ENCODE measurements at places on chromosomes 1 and 21.

- DNase-seq, result no peak
Measured at GRCh38 chr1:37513795-37514349, 694 bp downstream of the MEAF6 start.

GRCh38 chr1:47890779-47891178, 106.4 kb downstream of the TRABD2B start:
- DNase-seq, result no peak

GRCh38 chr1:165376041-165376810, 19.7 kb upstream of the LMX1A start:
- peak; percentile 89 for DNase-seq

DNA sequence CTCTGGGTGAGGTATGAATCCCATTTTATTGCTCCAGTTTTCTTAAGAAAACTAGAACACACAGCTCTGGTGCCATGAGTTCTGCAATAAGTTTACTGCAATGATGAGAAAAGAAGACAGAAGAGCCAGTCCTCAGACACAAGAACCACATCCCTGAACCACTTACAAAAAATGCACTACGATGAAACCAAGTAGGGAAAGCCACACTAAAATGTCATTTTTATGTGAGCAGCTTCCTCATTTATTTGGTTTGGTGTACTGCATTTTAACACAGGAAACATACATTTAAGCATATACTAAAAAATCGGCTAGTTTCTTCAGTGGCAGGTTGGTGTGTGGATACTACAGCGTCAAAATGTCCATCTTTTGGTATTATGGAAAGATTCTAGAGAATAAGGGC, 95.9 kb downstream of the PTPN14 start:
- DNase-seq, result no peak

- no peak for DNase-seq
Measured at GRCh38 chr1:164958982-164959768, 397.3 kb downstream of the LMX1A start.

DNA sequence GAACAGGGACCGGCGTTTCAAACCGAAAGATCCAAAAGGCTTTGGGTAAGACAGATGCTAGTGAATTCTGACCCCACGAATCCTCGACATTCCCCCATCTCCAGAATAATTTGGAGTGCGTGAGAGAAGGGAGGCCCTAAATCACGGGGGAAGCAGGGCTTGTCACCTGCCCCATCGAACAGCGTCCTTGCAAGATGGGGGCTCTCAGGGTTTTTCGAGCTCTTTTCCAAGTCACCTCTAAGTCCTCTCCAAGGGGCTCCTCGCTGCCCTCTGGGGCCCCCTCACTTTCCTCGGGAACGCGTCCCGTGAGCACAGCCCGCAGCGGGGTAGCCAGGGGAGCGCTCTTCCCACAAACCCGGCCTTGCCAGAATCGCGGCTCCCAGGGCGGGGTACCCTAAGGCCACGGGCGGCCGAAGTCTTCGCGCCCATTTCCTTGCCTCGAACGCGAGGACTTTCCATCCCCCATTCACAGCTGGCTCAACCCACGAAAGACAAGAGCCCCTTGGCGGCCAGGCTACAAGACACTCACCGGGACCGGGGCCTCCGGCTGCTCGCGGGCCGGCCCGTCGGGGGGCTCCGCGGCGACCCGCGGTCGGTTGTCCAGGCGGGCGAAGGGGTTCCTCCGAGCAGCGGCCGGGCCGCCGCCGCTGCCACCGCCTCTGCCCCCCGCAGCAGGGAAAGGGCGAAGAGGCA, 546 bp downstream of the DONSON start:
- DNase-seq, result peak; percentile 41

DNA sequence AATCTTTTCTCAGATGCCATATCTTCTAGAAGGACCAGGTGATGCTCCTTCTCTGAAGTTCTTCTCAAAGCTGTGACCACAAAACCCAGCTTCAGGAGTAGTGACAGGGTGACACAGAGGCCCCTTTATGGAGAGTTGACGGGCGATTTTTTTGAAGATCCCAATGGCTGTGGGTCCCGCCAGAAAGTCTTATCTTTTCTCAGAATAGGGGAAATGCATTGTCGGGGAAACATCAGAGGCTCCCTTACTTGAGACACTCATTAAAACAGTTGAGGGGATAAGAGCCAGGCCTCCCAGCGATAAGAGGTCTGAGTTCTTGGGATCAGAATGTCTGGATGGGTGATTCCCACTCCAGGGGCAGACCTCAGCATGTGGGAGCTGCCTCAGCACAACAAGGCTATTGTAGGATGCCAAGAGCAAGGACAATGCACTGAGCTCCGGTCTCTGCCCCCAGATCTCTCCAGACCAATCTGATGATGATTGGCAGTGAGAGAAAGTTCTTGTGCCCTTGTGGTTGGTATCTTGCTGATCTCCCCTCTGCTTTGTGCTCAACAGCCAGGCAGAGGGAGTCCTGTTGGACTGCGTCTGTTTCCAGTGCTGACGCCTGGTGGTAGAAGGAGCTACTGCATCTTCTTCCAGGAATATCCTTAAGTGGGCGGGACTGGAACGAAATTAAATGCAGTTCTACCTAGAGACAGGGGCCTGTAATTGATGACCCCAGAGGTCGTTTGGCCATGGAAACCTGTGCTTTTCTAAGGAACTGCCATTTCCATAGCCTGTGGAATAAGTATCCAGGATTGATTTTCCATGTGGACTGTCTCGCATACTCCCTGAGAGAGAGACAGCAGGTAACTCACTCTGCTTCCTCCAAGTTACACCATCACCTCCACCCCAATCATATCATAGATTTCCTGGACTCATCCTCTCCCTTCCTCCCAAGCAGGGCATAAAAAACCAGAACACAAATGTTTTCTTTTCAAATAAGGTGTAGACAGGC, 6.8 kb upstream of the ACKR1 start:
- peak; percentile 84 for DNase-seq

DNA sequence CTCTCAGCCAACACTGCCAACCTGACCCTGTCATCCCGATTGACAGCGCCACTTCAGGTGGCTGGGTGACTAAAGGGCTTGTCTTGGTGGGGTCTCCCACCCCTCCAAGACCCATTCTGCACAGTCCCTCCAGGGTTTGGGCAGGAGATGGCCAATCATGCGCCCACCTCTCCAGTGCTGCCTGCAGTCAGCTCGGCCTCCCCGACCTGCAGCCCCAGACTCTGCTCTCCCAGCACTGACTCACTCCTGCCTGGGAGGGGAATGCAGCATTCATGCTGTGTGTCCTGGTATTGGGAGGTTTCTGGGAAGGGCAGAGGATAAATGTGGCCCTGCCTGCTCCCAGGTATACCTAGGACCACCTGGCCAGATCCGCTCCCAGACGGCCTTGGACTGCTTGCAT, 9.7 kb downstream of the TMEM81 start:
- no peak for DNase-seq

DNA sequence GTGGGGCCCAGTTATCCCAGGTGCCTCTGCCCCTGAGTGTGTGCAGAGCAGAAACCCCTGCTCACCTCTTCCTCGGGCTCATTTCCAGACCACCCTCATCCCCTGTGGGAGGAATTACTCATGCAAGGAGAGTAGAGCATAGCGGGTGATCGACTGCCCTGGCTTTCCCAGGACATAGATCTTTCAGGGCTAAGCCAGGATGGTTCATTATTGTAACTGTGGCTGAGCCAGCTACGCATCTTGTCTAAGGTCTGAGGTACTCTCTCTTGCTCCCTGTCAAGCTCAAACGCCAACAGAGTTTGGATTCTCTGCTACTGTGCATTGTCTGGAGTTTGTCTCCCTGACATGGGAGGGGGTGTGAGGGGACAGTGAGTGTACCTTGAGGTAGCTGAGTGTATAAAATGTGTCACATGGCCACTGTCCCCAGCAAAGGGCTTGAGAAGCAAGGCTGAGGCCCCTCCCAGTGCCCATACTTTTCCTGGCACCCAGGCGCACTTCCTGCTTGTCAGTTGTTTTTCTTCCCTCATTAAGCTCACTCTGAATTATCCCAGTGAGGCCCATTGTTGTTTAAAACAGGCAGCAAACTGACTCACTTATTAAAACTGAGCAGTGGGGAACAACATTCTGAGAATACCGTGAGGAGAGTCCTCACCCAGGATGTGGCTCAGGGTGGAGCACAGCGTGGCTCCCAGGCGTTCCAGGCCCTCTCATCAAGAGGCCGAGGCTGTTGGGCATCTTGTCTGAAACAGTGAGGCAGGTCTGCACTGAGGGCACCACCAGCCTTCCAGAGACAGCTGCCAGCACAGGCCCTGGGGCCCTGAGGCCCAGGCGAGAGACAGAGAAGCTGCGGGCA, 92.9 kb downstream of the LAMC2 start:
- DNase-seq, result peak; percentile 96

GRCh38 chr1:201190624-201191051, at the start of gene IGFN1:
Gene IGFN1, plus strand, starts transcription at chr1:201190824. Its CDS starts 2,470 bp downstream, at chr1:201193294.
- no peak for DNase-seq

DNA sequence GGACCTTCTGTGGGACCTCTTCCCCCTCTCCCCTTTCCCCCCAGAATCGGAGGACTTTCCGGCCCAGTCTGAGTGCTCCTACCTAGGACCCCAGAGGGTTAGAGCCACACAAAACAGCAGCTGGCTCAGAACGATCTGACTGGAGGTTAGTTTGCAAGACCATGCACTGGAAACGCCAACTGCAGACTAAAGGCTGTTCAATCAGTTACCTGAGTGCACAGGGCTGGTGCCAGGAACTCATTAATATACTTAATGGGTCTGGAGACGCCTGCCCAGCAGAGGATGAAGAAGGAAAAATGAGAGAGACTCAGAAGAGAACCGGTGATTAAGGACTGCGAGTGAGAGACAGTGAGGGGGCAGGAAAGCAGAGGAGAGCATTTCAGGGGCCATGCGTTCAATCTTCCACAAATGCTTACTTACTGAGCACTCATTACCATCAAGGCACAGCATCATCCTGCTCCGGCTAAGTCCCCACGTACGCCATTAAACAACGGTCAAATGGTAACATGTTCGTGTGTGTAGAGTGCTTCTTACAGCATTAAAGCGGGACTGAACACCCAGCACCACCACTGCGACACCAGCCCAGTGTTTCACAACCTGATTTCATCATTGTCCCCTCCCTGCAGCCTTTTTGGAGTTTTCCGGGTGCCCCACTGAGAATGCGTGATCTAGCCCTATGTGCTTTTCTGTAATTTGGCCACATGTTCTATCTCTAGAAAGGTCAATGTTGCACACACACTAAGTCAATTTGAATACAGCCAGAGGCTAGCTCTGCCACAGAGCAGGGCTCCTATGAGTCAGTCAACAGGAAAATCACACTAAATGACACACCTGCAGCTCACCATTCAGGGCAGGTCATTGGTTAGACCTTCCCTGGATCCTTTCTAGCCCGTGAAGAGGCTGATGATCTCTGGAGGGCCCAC, 7.6 kb downstream of the ENO1 start:
- DNase-seq, result no peak

- no peak for DNase-seq
Measured at GRCh38 chr1:36884029-36884701, 150.2 kb downstream of the GRIK3 start.

DNA sequence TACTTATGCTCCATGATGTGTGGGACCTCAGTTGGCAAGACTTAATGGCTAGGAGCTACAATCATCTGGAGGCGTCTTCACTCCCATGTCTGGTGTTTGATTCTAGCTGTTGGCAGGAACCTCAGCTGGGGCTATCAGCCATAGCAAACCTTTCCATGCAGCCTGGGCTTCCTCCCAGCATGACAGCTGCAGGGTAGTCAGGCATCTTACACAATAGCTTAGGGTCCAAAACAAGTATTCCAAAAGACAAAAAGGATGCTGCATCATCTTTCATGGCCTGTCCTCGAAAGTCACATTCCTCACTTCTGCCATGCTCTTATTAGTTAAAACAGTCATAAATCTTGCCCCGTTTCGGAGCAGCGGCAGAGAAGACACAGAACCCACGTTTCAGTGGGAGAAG, 90.9 kb downstream of the LRRC8C start:
- peak; percentile 74 for DNase-seq

DNA sequence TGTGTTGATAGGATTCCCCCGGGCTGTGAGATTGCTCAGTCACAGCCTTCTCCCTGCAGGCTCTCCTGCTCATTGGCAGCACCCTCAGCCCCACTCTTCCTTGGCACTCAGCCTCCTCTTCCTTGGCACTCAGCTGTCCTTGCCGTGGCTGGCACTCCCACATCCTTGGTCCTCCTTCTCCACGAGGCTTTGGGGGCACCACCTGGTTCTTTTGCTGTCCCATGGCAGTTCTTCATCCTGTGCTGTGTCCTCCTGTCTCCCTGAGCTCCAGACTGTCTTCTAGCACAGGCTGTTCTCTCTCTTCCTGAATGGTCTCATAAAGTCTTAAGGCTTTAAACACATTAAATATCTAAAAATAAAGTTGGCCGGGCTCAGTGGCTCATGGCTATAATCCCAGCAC, 27.0 kb downstream of the PKNOX1 start:
- DNase-seq, result no peak

DNA sequence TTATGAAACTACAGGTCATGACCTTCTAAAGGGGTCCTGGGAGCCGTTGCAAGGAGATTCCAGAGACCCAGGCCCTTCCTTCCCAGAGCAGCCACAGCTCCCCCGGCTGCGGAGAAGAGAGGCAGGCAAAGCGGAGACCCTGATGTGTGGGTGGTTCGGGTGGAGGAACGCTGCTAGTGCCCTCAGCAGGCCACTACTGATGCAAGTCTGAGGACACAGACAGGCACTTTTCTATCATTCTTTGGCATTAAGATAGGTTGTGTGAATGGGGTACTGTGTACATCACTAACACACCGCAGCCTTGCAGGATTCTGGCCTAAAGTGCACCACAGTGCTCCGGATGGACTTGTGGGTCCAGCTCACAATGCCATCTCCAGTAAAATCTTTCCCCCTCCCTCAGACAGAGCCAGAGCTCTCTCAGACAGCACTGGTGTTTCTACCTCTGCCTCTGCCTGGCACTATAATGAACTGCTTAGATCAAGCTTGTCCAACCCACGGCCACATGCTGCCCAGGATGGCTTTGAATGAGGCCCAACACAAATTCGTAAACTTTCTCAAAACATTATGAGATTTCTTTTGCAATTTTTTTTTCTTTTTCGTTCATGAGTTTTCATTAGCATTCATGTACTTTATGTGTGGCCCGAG, 121.4 kb downstream of the TGFBR3 start:
- DNase-seq, result no peak

Measured in cardiac fibroblast (primary cell).